Activated CD4-positive, alpha-beta T cell treated with anti-CD3 and anti-CD28 coated beads, Interleukin-2, amount 10 ng/mL, durations not matched to agents 7 days and 5 days (primary cell): ENCODE measurements at places on chromosomes 2 and 18. TPM values are rescaled to one million over a fixed set of nuclear protein-coding genes. Genes with fewer than 3 reads are reported as not detected.

- no peak for DNase-seq
These were observed 28.0 kb upstream of the SCYGR1 start for GRCh38 chr2:227415538-227416424.

Gene BIRC6
- 104 TPM for total RNA-seq

DNA sequence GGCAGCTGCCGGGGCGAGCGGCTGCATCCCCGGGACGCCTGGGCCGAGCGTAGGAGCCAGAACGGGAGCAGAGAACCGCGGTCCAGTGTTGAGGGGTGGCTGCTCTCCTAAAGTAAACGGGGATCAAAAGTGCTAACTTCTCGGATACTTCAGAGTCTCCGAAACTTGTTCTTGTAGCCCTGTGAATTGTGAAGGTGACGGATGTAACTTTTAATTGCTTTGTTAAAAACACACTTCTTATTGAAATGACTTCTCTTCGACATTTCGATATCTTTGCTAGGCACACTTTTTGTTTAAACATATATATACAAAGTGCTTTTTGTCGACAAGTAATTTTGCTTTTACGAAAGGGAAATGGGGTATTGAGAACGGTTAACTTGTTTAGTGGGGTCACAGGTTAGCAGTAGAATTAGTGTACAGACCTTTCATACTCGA lies 540 bp downstream of the ATP9B start:
- no peak for DNase-seq

DNA sequence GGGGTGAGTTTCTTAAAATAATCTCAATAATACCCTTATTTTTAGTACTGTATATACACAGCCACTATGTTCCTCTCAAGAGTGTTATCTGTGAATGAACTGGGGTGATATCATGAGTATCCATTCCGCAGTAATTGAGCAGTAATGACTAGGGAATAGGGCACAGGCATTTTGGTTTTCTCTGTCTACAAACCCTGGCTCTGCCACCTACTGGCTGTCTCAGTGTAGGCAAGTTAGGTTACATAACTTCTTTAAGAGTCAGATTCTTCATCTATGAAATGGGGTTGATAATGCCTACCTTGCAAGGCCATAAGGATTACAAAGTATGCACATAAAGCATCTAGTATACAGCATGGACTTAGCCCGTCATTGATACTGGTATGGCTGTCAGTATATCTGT lies 555.8 kb downstream of the NRXN1 start:
- no peak for DNase-seq

DNA sequence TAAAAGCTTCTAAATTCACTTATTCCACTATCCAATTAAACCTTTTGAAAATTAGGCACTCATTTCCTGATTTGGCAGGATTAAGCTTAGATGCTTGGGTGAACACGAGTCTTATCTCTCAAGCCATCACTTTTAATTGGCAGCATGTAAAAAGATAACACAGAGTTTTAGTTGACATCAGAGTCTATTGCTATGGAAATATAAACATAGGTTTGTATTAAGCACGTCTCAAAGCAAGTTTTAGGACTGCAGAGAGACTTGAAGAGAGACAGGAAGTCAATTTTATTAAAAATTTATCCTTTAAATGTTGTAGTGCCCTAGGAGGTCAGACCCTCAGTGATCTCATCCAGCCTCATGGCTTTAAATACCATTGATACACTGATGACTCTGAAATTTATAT lies 5.6 kb downstream of the RBKS start:
- DNase-seq = no peak

GRCh38 chr2:172711110-172711509 lies 24.5 kb upstream of the RAPGEF4 start:
- DNase-seq = no peak

- no peak for DNase-seq
These were observed 46.7 kb upstream of the GPR17 start for GRCh38 chr2:127599211-127599610.

Gene PGAP1
- 42.0 TPM for total RNA-seq

- DNase-seq = no peak
These were observed 24.2 kb downstream of the TMEM178A start for GRCh38 chr2:39689876-39690275.

DNA sequence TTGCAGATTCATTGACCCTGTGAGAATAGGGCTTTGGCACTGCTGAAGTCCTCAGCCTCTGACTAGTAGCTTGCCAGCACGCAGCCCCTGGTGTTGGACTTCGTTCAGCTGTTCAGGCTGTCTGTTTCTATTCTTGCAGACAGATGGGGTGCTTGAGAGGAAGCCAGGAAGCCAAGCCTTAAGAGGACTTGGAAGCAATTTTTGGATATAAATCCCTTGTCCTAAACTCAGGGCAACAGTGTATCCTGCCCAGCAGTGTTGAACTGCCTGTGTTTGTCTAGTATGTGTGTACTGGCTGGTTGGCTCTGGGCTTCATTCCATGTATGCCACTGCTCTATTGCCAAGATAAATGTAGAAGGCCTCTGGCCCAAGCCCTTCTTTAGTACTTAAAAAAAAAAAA lies 108.6 kb downstream of the COMMD1 start:
- no peak for DNase-seq

DNA sequence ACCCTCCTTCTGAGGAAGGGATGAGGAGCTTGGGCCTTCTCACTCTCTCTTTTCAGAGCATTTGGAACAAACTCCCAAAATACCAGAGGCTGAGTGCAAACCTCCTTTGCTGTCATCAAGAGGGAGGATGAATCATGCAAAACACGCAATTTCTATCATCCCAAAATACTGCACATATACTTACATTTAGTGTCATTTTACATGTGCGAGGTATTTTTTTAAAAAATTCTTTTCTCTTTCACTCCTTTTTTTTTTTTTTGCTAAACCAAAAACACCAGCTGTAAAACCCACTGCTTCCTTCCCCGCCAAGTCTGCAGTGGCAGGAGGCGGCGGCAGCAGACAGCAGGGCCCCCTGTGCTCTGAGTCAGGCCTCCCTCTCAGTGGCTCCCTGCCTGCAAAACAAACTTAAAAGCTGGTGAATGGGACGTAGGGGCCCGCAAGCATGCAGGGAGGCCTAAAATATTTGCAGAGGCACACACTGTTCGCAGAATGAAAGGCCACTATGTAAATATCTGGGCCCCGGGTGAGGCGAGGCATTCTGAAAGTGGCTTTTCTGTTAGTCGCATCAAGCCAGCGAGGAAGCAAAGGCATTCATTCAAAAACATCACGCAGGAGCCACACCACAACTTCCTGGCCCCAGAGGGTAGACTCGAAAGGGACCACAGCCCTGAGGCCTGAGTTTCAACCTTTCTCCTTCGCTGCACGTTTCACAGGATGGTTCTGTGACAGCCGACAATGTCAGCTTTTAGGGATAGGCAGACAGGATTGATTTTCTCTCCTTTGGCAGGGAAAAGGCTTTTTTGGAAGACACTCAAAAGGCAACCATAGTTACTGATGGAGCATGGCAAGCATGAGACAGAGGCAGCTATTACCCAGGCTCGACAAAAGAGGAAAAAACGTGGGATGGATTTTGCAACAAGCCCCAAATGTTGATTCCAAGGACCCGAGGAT lies 73.4 kb downstream of the ACTR2 start:
- DNase-seq = peak; percentile 83

Gene DNAJC5G
- total RNA-seq = not detected

Gene ADD2
- total RNA-seq = 19.5 TPM

Gene MC5R
- total RNA-seq = not detected

GRCh38 chr2:174436351-174436750 lies 40.8 kb downstream of the SCRN3 start:
- no peak for DNase-seq
